ENCODE measurements at places on chromosomes 6 and 20.
A peak's percentile ranks its signal among the peaks of the same experiment; 100 is the strongest.

GRCh38 chr6:30591008-30591407 lies 19.8 kb downstream of the ABCF1 start:
- DNase-seq, result peak; percentile 57

DNA sequence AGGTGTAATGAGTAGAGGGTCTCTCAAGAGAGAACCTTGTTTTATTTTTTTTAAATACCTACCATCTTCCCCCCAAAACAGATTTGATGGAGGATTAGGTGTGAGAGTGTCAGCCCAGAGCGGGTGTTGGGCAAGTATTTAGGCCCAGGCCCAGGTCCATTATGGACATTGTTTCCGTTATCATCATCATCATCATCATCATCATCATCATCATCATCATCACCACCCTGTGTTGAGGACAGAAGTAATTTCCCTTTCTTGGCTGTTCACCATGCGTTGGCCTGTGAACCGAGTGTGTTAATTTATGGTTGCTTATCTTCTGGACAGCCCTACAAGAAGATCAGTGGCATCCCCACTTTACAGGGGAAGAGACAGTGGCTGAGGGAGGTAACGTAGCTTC lies 28.6 kb downstream of the PSMF1 start:
- no peak for DNase-seq

- DNase-seq, result peak; percentile 25
These were observed 128.4 kb upstream of the SGK1 start for GRCh38 chr6:134446218-134446848.

DNA sequence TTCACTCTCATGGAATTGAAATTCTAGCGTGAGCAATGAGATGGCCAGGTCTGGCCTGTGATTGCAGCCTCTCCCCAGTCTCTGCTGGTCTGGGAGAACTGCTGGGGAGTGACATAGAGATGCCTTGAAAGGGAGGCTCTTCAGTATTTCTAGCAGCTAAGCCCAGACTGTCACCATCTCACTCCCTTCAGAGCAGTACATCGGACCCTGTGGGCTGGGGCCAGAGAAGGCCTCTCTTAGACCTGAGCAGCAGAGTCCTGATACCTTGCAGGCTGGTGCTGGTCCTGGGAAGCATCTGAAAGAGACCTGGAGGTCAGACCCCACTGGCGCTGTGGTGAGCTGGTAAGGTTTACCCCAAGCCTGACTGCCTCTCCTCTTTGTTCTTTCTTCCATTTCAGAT lies 87.4 kb downstream of the TCP11 start:
- no peak for DNase-seq

DNA sequence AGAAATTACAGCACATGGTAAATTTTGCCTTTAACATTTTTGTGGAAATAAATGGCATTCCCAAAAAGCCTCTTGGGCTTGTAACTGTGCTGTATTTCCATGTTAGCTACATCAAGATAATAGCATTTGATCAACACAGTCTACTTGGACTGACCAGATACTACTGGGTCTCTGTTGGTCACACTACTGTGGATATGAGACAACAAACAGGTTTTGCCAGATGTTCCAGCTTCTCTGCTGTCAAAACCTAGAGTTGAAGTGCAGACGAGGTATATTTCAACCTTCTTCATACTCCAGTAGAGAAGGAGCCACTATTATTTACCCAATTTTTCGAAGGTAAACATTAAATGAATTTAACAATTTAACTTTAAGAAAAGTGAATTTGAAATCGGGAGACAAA lies 284.7 kb upstream of the CITED2 start:
- DNase-seq, result no peak

DNA sequence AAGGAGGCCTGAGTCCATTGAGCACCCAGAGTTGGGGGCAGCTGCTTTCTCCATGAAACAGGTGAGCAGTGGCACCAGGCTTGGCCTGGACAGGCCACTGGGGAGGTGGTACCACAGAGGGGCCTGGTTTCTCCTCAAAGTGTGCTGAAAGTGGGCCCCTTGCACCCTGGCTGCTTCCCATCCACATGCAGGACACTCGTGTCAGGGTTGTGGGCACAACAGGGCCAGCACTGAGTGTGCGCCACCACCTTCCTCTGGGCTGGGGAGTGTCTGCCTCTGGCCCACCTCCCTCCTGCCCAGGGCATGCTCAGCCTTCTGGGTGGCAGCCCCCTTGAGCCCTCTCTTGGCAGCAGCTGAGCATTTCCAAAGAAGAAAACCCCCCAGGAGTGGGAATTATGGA lies 5.2 kb upstream of the SLC22A1 start:
- DNase-seq, result no peak

- DNase-seq, result no peak
These were observed 266.3 kb downstream of the ERMARD start for GRCh38 chr6:170017603-170018320.
